Fibroblast of upper back skin (primary cell): ENCODE measurements at places on chromosomes 1 and 21.

- no peak for DNase-seq
These were observed 2.9 kb downstream of the DIPK1A start for GRCh38 chr1:92958203-92958970.

DNA sequence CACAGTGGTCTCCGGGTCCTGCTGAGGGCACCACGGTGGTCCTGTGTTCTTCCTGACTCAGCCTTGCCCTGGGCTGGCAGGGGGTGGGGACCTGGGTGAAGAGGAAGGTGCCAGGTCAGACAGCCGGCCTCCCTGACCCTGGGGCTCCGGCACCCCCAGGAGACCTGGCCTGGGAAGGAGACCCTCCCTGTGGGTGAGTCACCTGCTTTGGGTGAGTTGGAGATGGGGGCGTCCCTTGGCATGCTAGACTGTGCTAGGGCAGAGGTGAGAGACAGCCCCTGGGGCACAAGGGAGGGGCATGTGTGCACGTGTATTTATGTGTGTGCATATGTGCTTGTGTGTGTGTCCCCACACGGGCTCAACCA, 23.4 kb downstream of the SPSB1 start:
- no peak for DNase-seq

DNA sequence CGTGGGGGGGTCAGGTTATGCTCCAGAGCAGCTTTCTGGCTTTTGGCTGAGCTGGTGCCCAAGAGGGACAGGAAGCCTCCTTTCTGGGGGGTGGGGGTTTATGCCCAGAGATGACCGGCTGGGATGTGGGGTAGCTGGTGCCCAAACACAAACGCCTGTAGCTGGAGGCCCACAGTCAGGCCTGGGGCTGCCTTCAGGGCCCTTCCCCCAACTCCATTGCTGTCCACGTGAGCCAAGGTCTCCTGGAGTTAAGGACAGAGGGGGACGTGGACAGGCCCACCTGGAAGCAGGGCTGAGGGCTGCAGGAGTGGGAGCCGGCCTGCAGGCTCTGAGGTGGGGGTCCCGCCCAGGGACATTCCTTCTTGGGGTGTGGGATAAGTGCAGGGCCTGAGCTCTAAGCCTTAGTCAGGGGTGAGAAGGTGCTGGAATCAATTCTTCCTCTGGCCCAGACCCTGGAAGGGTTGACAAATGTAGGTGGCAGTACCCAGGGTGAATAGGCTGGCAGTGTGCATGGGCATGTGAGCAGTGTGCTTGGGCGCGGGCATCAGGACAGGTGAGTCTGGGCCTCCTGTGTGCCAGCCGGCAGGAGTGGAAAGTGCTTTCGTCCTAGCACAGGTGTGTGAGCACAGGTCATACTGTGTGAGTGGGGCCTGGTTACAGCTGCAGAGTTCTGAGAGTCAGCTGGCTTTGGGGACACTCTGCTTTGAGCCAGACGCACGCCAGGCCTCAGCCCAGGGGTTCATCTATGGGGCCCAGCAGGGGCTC, 6.8 kb downstream of the CPLANE2 start:
- no peak for DNase-seq

GRCh38 chr1:199124351-199124750, 485.5 kb downstream of the PTPRC start:
- peak; percentile 24 for DNase-seq

DNA sequence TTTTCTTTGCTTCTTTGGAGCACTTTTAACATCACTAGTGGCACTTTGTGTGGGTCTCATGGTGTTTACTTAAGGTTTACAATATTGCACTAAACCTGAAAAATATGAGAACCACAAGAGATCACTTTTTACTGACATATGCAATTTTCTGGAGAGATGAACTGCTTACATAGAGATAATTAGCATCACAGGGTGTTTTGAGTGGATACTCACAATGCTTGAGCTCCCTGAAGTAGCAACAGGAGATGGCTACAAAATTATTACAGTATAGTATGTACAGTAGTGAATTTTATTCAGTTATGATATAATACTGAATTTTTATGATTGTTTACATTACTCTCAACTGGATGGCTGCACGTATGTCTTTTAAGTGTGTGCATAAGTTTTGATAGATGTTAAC, 22.6 kb downstream of the RPRD2 start:
- no peak for DNase-seq

- peak; percentile 76 for DNase-seq
These were observed 61.7 kb downstream of the ATF6 start for GRCh38 chr1:161827786-161828185.

GRCh38 chr1:223183268-223183862, 40.3 kb upstream of the TLR5 start:
- DNase-seq, result peak; percentile 14

DNA sequence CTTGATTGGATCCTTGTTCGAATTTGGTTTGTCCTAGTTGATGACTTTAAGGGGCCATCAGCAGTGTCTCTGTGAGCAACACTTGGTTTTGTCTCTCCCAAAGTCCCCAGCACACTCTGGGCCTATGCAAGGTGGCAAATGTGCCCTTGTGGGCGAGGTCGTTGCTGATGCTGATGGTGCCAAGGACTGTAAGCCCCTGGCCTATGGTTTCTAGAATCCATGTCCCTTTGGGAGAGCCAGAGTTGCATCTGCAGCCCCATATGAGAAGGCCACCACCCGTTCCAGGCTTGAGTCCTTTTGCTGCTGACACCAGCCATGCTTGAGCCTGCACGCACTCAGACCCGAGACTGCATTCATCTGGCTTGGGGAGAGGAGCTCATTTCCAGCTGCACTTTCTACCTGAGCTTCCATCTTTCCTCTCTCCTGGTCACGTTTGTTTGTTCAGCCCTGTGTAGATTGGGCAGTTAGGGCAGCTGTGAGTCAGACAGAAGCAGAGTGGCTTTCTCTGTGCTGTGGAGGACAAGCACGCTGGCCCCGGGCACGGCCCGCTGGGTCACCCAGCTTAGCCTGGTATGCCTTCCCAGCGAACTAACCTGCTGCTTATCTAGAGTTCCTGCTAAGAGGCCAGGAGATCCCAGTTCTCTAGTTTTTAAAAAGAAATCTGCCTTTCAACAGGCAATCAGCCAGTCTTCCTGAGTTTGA, 52.1 kb upstream of the CSF3R start:
- no peak for DNase-seq

DNA sequence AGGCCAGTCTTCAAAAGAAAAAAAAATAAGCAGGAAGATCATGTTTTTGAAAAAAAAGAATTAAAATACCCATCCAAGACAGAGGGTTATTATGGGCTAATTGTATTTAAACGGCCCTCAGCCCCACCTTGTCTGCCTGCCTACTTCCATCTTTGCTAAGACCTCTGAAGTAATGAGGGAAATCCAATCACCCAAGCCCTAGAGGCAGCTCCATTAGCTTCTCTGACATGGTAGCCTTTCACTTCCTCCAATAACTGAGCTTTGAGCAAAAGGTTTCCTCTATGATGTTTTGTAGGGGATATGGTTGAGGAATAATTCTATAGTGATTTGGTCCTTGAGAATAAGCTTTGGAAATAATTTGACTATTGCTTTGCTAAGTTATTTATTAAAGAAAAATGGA, 178.2 kb upstream of the SGIP1 start:
- DNase-seq, result no peak

GRCh38 chr21:46093668-46094400, 4.1 kb upstream of the COL6A2 start:
- no peak for DNase-seq

DNA sequence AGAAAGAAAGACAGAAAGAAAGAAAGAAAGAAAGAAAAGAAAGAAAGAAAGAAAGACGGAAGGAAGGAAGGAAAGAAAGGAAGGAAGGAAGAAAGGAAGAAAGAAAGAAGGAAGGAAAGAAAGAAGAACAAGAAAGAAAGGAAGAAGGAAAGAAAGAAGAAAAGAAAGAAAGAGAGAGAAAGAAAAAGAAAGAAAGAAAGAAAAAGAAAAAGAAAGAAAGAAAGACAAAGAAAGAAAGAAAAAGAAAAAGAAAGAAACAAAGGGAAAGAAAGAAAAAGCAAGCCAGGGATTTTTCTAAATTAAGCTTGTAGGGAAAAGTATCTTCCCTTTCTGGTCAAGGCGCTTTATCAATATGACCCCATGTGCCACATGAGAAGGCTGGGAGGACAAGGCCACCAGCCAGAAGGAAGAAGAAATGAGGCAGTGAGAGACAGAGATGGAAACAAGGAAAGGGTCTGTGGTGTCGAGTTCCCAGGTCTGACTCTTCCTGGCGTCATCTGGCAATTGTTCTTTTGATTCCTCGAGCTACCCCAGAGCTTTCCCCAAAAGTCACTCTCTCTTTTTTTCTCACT, 88.4 kb upstream of the LPGAT1 start:
- DNase-seq, result no peak

DNA sequence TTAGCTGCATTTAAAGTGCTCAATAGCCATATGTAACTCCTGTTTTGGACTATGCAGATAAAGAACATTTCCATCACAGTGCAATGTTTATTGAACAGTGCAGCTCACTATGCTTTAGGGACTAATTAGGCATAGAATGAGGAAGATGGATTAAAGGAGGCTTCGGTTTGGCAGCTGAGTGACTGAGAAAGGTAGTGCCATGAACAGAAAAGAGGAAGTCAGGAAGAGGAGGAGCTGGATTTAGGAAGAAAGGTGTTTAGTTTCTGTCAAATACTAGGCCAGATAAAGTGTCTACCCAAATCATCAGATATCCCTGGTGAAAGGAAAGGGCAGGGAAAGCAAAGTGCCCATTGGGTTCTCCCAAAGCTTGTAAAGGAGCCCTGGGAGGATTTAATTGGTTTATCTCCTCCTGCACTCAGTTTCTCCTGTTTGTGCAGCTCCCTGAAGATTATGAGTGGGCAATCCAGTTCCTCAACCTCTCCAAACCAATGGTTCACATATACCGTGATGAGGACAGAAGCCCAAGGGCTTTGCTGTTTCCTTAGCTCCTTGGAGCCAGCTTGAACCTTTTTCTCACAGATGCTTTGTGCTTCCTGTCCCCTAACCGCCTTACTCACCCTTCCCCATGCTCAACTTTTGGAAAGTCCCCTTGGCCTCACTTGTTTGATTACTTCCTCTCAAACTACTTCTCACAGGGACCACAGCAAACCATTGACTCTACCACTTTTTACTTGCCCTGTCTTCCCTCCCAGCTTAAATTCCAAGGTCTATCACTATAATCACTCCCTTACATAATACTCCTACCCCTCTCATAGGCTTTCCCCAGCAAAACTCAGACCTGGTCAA, 3.5 kb upstream of the RAP1A start:
- DNase-seq, result no peak

DNA sequence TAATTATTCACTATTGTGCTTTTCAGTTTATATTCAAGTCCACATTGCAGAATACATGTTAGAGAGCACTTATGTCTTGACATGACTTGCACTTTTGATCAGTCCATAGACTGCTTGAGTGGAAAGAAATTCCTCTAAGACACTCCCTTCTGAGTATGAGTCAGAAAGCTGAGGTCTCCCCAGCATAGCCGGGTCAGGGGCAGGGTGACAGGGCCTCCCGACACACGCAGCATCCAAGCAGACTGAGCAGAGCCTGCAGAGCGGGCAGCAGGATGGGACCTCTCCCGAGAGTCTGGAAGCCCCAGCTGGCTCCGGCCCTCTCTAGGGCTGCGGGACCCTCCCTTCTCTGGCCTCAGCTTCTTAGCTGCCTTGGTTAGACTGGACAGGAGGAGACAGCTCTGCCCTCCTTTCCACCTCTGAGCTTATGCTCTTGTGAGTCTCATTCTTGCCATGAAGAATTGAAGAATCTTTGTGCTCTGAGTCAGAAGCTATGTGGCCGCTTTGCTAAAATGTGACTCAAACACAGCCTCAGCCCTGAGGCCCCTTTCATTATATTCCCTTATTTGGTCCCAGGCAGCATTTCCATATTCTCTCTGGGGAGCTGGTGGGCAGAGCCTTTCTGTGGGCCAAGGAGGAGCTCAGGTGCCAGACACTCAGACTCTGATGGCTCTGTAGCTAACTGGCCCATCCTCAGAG, 11.2 kb upstream of the CAPN2 start:
- DNase-seq, result peak; percentile 99

GRCh38 chr1:62887799-62888507, 104.0 kb downstream of the ATG4C start:
- DNase-seq, result no peak

DNA sequence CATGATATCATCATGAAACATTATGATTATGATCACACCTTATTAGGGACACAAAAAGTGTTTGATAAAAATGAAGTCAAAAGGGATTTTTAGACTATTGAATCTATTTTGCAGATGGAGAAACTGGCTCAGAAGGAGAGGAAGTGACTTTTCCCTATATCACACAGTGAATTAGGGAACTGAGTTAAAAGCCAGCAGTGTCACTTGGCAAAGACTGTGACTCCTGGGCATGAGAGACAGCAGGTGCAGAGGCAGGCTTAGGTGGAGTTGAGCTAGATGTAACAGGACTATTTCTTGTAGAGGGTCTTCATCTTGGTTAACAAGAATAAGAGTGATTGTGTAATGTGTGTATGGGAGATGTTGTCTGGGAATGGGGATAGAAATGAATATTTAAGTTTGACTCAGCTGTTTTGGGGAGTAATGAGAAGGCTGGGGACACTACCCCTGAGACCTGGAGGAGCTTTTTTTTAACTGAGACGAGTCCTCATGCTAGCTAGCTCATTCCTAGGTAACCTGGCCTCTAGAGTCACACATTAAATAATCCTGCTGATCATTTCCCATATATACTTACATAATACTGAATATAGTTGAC, 1.0 kb upstream of the CD84 start:
- no peak for DNase-seq

DNA sequence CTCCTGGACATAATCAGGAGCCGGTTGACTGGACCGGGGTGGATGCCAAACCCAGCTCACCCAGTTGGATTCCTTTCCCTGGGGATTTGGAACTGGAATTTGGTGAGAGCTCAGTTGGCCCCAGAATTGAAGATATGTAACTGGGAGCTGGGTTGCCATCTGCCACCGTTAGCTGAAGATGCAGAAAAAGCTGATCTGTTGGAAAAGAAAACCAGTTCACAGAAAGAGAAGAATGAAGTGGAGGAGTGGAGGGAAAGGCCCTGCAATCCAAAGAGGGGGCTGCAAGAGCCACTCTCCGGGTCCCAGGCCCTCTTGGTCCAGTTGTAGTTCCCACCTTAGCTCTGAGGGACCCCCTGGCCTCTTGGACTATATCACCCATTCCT, 16.0 kb downstream of the TEX35 start:
- no peak for DNase-seq

DNA sequence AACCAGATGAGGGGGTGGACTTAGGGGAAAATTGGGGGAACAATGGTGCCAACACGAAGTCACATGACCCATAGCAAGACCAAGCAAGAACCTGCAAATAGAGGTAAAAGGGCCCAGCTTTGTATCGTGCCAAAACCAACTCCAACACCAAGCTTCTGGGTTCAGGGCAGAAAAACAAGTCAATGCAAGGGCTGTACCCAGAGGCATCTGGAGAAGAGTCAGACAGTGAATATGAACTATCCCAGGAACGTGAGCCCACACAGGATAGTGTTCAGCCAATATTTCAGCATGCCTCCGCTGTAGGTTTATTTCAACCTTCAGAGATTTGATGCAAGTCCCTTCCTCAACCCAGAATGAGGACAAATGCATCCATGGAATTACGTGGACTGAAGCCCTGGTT, 15.0 kb upstream of the ZMYM6 start:
- DNase-seq, result no peak

- DNase-seq, result no peak
These were observed 5.6 kb upstream of the POFUT2 start for GRCh38 chr21:45293220-45293725.
